ENCODE measurements at places on chromosomes 1 and 21.

- DNase-seq = no peak
These were observed 148.9 kb downstream of the RHOU start for GRCh38 chr1:228884196-228884595.

DNA sequence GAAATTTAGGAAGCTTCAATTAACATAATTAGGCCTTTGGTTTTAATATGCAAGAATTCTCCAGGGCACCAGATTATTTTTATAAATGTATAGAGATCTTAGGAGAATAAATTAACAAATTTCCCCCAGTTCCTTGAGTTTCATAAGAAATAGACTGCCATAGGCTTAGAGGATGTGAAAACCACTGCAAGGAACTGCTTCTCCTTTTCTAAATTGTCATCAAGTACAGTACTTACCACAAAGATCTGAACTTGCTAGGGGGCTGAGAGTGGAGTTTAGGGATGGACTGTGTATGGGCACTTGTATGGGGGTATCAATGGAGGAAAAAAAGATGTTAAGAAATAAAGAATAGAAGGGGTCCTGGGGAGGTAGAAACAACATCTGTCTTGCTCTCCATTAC is 31.1 kb downstream of the LHX8 start:
- DNase-seq = no peak

- DNase-seq = no peak
These were observed 13.0 kb downstream of the FAM229A start for GRCh38 chr1:32349211-32349708.

DNA sequence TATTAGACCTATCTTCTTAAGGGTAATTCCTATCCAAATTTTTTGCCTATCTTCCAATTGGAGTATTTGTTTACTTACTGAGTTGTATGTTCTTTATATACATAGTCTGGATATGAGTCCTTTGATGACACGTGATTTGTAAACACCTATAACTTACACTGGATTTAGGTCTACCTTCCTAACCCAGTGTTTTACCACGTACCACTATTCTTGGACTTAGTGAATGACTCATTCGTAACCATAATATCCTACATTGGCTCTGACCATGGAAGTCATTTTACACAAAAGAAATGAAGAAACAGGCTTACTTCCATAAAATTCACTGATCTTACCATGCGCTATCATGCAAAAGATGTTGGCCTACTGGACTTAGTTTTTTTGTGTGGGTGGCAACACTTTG is 23.9 kb upstream of the ZZZ3 start:
- DNase-seq = no peak

- no peak for DNase-seq
These were observed at the start of gene LRRC52 for GRCh38 chr1:165543532-165544438. LRRC52 (plus strand) TSS chr1:165544000; CDS start chr1:165544297, 297 bp downstream.

- no peak for DNase-seq
These were observed 195.0 kb downstream of the KCNK2 start for GRCh38 chr1:215277532-215277931.

GRCh38 chr1:224502459-224503160 is 68.0 kb upstream of the WDR26 start:
- DNase-seq = no peak

GRCh38 chr1:213687832-213688231 is 299.9 kb upstream of the PROX1 start:
- no peak for DNase-seq
